Stimulated activated memory B cell treated with anti-CD40 and anti-IgM and Interleukin-4, amounts not matched to agents 10 μg/mL and 1 μg/mL and 100 μg/mL, for 72 hours (primary cell): ENCODE measurements at places on chromosomes 7 and 10.

DNA sequence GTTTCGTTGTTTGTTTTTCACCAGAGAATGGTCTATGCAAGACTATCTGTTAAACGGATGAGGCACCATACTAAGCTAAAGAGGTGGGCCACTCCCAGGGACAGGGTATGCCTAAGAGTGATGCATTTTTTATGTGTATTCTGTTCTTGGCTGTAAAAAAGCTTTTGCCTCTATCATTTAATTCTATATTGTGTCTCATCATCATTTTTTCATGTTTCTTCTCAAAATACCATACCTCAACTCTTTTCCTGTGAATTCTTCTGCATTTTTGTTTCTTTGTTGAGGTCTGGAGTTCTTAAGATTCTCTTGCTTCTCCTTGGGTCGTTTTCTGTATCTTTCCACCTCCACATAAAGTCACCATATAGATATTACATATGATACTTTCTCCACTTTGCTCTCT is 357.4 kb downstream of the GPR158 start:
- no peak for ATAC-seq

- ATAC-seq = no peak
These were observed 6.5 kb downstream of the TSPAN15 start for GRCh38 chr10:69457771-69458237.

DNA sequence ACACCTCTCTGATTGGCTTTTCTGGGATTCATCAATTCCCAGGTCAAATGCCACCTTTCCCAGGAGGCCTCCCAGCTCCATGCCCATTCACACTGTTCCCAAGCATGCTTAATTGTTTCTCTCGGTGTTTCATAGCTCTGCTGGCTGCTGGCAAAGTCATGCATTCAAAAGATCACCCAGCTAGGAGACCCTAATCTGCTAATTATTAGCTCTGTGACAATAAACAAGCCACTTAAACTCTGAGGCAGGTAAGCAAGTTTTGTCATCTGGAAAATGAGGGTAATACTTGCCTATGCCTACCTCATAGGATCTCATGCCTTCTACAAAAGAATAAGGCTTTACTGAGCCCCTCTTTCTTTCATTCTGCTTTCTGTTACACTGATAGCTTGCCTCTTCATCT is 828 bp upstream of the KEL start:
- no peak for ATAC-seq

DNA sequence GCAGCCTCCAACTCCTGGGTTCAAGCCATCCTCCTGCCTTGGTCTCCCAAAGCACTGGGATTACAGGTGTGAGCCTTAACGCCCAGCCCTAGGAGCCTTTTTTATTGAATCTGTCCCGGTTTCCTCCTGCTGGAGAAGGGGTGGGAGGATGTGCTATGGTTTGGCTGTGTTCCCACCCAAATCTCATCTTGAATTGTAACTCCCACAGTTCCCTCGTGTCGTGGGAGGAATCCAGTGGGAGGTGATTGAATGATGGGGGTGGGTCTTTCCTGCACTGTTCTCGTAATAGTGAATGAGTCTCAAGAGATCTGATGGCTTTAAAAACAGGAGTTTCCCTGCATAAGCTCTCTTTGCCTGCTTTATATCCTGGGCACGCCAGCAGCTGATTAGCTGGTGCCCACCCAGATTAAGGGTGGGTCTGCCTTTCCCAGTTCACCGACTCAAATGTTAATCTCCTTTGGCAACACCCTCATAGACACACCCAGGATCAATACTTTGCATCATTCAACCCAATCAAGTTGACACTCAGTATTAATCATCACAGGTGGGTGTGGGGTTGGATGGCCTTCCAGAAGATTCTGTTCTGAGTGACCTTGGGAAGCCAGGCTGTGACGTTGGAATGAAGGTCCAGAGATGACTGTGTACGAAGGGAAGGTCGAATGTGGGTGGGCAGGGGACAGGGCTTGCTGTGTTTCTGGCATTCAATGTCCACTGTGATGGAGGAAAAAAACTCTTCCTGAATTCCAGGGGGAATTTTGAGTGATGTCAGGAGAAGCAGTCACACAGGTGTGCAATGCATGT is 33.8 kb upstream of the CUX1 start:
- no peak for ATAC-seq

DNA sequence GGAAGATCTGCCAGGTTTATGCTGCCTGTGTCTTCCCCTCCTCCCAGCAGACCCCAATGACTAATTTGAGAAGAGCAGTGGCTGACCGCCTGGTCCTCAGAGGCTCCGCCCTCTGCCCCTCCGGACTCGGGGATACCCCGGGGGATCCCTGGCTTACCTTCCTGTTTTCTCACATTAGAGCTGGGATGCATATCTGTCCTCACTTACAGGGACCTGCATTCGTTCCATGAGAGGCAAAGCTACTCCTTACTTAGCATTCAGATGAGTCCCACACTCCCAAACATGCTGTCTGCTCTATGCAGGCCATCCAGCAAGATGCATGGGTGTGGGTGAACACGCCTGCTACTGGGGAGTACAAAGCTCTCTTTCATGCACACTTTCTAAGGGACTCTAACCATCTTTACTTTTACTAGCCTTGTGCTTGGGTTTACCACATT is 24.0 kb downstream of the VOPP1 start:
- ATAC-seq = peak; percentile 76

DNA sequence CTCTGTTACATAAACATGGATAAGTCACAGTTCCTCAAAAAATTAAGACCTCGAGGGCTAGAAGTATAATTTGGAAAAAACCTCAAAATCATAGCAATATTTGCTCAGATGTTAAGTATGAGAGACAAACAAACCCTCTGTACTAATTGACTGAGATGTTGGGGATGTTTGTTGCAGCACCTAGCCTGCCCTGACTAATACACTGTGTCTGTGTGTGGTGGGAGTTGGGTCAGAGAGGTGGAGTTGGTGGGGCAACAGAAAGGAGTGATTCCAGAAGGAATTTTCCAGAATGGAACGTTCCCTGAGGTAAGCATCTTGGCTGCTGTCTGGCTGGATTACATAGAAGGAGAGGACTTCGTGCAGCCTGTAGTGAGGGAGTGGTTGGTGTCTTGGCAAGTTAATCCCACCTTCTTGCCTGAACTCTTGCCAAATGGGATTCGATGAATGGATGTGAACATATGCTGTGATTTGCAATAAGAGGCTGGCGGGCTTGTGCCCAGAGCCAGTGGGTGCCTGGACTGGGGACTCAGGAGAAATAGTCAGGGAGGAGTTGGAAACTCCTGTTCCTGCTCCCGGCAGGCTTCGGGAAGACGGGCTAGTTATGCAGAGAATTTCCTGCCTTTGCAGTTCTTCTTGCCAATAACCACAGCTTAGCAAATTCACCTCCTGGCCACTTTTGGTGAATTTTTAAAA is 9.3 kb upstream of the FAM180A start:
- no peak for ATAC-seq

- ATAC-seq = peak; percentile 80
These were observed 166.2 kb downstream of the FAM107B start for GRCh38 chr10:14608381-14609001.

GRCh38 chr7:7977774-7978173 is 9.2 kb downstream of the GLCCI1 start:
- ATAC-seq = no peak

DNA sequence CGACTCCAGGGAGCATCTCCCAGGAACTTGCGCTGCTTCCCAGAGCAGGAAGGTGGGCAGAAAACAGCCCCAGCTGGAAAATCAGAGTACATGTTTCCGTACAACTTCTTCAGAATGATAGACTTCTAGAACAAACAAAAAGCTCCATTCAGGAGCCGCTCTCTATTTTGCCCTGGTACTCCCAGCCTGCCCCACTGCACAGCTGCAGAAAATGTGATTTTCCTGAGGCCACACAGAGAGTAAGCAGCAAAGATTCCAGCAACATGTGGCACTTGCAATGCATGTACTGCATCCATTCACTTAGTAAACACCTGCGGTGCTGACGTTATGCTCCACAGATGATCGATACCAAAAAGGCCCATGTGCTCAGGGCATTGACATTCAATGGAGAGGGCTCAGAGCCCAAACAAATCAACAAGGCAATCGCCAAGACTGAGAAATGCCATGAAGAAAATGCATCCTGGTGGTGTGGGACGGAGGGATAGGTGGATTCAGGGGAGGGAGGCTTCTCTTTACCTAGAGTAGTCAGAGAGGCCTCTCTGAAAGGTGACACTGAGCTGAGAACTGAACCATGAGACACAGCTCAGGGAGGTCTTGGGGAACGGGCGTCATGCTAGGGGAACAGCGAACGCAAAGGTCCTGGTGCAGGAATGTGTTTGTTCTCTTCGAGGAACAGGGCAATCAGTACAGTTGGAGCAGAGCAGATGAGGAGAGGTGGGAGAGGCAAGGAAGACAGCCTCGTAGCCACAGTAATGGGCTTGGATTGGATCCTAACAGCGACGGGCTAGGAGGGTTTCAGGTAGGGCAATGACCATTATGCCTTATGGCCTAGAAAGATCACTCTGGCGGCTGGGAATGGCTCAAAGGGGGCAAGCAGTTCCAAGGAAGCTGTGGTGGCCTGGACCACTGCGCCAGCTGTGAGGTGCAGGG is 35.3 kb upstream of the DUSP5 start:
- no peak for ATAC-seq

DNA sequence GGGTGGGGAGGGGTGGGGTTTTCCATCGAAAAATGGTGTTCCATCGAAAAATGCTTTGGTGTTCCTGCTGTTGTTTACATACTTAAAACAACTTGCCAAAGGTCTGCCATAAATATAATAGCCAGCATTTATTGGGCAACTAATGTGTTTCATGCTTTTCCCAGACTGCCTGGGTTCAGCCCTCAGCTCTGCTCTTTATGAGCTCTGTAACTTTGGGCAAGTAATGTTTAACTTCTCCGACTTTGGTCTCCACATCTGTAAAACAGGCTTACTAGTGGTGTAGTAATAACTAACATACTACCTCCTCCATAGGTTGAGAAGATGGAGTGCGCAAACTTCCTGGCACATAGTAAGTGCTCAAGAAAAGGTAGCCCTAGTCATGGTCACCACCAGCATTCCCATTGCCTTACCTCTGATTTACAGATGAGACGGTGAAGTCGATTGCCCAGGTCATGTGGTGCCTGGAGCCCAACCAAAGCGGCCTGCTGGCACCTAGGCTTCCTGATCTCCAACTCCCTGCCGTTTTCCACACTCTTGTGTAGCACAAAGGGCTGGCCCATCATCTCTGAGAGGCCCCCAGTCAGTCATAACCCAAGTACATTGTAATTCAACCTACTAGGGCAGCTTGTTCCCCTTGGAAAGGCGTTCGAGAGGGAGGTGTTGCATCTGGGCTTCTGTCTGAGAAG is 8.9 kb downstream of the ZMIZ1 start:
- no peak for ATAC-seq

- no peak for ATAC-seq
These were observed 36.7 kb upstream of the UBE2H start for GRCh38 chr7:129989466-129989865.

- no peak for ATAC-seq
These were observed 23.4 kb upstream of the C10orf67 start for GRCh38 chr10:23367896-23368595.

GRCh38 chr7:124597509-124597908 is 168.1 kb downstream of the GPR37 start:
- ATAC-seq = no peak

GRCh38 chr10:111277661-111278060 is 200.8 kb downstream of the ADRA2A start:
- no peak for ATAC-seq

DNA sequence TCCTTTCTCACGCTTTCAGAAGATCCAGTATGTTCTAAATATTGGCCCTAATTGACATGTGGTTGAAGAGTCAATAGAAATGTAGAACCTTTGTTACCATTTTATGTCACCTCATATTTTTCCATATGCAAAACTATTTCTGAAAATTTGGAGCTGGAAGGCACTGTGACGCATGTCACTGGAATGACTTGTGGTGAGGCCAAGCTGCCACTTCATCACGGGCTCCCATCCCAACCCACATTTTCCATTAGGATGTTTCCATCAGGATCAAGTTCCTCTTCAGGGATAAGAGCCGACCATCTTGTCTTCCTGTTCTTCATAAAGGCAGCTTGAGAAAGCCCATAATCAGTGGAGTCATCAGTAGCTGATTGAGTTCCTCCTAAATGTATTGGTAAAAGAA is 1241.7 kb downstream of the GATA3 start:
- ATAC-seq = no peak

DNA sequence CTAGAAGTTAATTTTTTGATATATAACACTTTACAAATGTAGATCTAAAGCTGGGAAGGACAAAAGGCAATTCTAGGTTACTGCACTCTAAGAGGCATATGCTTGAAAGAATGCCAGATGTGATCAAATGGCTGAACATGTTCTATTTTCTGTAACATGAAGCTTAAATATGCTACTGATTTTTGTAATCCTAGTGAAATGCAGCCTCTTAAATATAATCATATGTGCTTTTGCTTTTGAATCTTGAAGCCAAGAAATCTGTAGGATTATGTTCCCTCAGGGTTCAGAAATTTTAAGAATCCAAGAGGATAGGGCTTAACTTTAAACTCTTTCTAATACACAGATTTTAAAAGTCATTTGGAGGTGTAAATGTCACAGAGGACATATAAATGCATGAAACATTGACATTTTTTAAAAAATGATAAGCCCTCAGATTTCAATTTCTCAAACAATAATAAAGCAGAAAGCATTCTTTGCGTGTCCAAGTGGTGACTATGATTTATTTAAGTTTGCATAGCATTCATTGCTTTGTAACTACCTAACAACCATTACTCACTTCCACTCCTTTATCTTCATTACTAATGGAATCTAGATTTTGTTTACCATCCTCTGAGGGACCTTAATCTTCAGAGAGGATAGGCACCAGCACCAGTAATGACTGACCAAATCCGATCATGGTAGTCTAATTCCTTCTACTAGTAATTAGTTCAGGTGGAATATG is 170.4 kb downstream of the MAGI2 start:
- ATAC-seq = no peak

DNA sequence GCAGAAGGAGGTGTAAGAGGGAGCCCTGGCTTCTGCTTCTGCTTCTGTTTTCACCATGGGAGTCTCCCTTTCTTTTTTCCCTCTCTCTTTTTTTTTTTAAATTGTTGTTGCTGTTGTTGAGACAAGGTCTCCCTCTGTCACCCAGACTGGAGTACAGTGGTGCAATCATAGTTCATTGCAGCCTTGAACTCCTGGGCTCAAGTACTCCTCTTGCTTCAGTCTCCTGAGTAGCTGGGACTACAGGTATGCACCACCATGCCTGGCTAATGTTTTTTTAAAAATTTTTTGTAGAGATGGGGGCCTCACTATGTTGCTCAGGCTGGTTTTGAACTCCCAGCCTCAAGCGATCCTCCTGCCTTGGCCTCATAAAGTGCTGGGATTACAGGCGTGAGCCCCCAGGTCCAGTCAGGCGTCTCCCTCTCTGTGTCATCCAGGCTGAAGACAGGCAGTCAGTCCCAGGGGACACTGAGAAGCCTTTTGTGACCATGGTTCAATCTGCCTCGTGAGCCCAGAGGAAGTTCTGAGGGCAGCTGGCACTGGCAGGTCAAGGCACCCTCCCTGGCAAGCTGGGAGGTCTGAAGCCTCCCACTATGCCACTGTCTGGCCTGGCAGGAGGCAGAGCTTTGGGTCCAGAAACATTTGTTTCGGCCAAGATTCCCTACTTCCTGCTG is 33.6 kb upstream of the NPFFR1 start:
- peak; percentile 62 for ATAC-seq

GRCh38 chr7:47937711-47938573 is 10.3 kb downstream of the PKD1L1 start:
- ATAC-seq = peak; percentile 80

GRCh38 chr7:106964466-106964865 is 80.0 kb upstream of the PRKAR2B start:
- no peak for ATAC-seq
